ENCODE measurements at places on chromosomes 1 and 21.

DNA sequence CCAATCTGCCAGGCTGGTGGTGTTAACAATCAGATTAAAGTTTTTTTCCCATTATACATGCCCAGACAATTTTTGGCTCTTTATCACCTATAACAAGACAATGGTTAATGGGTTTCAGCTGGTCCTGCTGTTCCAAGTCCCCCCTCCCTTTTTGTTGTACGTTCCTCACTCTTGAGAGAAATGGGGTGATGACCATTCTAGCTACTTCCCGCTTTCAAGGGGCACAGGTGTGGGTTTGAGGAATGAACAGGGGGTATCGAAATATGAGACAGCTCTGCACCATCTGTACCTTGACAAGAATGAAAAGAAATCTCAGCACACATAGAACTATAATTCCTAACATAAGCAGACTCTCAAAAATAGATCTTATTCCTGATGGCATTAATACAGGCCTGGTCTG is 326.8 kb downstream of the PTPRU start:
- H3K36me3 ChIP-seq: no peaks in the 10 kb centered on the region
- no peak overlapping the region for H3K4me3 ChIP-seq
- H3K4me1 ChIP-seq: no peaks in the 10 kb centered on the region
- DNase-seq: no peak

DNA sequence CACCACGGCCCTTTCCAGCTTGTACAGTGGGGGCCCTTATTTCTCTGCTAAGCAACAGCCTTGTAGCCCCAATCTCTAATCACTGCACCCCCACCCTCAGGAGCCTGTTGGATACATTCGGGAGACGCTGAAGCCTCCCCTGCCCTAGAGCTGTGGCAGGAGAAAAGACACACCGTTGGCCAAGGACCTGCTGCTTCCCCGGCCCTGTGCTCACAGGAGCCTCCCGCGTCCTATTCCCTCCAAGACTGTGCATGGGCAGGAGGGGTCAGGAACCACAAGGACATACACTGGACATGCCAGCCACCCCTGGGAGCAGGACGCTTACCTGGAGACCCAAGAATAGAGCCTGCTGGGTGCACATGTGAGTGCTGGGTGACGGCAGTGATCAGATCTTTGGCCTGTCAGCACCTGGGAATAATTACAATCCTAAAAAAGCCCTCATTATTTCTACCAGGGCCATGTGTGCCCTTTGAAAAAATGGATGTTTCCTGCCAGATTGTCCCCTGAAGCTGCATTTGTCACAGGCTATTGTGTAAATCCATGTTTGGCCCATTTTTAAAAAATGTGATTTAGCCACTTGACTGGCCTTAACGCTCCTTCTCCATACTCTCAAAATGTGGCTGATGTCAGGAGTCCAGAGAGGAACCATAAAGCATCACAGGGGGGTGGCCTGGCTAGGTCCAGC is 590.6 kb downstream of the MATN1 start:
- no peak overlapping the region for H3K4me3 ChIP-seq
- DNase-seq: no peak
- no peaks in the 10 kb centered on the region for H3K27me3 ChIP-seq
- no peak overlapping the region for H3K27ac ChIP-seq
- H3K4me1 ChIP-seq: peaks cover 24% of the 10 kb centered on the region

GRCh38 chr1:5770981-5771765 is 221.1 kb downstream of the NPHP4 start:
- H3K4me3 ChIP-seq: no peak overlapping the region
- no peaks in the 10 kb centered on the region for H3K4me1 ChIP-seq
- no peak overlapping the region for H3K27ac ChIP-seq
- peak; percentile 72 for DNase-seq
- H3K27me3 ChIP-seq: no peaks in the 10 kb centered on the region
- H3K36me3 ChIP-seq: no peaks in the 10 kb centered on the region

DNA sequence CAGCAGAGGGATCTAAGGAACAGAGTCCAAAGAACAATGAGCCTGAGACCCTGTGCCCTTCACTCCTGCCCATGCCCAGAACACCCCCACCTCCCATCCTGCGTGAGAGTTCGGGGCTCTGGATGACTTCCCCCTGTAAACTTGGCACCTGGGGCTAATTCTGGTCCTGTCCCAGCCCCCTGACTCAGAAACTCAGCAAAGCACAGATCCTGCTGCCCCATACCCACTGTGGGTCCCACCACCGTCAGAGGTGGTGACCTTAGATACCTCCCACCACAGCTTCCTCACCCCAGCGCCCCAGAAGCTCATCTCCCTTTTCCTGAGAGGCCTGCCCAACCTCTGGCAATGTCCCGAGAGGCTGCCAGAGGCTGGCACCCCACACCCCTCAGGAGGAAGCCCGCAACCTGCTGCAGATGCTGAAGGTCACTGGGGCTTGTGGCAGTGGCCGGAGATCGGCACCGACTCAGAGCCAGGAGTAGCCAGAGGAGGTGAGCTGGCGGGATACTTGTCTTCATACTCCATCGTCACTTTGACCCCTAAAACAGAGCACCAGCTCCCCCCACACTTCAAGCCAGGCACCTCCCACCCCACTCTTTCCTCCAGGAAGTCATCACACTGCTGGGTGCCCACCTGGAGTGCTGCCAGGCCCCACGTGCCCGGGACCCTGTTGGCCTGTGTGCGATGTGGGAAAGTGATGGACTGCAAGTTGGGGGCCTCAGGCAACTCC is 111.6 kb upstream of the IFFO2 start:
- H3K27me3 ChIP-seq: no peaks in the 10 kb centered on the region
- no peak overlapping the region for H3K27ac ChIP-seq
- H3K36me3 ChIP-seq: peaks cover 14% of the 10 kb centered on the region
- peaks cover 16% of the 10 kb centered on the region for H3K4me1 ChIP-seq
- H3K4me3 ChIP-seq: no peak overlapping the region

DNA sequence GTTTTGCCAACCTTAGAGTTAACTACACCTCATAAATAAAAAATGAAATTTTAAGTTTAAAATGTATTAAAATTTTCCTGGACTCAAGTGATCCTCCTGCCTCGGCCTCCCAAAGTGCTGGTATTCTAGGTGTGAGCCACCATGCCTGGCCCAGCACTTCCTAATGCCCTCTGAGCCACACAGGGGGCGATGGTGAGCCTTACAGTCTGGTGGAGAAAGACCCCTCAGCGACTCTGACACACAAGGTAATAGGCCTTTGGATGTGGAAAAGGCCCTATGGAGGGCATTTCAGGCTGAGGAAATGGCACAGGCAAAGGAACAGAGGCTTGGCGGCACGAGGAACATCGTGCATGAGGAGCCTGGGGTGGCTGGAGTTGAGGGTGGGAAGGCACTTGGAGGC is 6.7 kb downstream of the CITED4 start:
- DNase-seq: no peak
- H3K4me1 ChIP-seq: peaks cover 2% of the 10 kb centered on the region
- no peaks in the 10 kb centered on the region for H3K27me3 ChIP-seq

DNA sequence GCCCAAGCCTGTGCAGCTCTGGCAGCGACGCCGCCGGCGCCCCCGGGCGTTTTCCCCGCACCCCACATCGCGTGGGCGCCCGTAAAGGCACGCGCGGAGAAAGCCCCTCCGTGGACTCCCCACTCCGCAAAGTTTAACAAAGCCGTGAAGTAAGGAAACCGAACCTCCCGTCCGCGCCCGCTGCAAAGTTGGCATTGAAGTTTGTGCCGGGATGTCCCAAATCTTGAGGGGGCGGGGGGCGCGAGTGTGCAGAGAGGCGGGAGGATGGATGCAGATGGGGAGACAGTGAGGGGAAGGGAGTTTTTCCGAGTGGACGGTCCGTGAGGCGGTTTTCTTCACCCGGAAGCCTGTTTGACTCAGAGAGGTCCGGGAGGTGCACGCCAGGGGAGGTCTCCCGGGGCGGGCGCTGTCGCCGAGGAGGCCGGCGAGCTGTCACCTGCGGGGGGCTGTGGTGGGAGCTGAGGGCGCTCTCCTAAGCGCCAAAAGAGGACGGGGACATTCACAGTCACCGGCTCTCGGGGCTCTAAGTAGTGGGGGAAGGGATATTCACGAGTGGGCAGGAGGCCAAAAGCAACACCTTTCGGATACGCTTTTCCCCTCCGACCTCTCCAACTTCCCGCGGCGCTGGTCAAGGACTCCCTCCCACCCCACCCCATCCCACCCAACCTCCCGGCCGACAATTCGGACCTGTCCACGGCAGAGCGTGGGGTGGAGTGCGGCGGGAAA is 1.3 kb downstream of the WLS start:
- DNase-seq: no peak
- peak overlapping the region; percentile 71 for H3K4me3 ChIP-seq
- H3K27ac ChIP-seq: peak overlapping the region; percentile 48

All from left lung (tissue), 14 donors.